ENCODE measurements at places on chromosomes 1 and 21.

- no peak for DNase-seq
Measured at GRCh38 chr1:184223216-184223615, 163.6 kb upstream of the C1orf21 start.

DNA sequence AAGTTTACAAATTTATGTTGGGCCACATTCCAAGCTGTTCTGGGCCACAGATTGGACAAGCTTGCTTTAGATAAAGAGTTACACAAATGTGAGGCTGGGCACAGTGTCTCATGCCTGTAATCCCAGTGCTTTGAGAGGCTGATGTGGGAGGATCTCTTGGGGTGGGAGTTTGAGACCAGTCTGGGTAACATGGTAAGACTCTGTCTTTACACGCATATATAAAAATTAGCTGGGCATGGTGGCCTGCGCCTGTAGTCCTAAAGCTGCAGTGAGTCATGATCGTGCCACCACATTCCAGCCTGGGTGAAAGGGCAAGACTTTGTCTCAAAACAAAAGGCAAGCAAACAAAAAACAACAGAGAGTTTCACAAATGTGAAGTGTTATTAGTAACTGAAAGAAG, 5.9 kb upstream of the VCAM1 start:
- no peak for DNase-seq

DNA sequence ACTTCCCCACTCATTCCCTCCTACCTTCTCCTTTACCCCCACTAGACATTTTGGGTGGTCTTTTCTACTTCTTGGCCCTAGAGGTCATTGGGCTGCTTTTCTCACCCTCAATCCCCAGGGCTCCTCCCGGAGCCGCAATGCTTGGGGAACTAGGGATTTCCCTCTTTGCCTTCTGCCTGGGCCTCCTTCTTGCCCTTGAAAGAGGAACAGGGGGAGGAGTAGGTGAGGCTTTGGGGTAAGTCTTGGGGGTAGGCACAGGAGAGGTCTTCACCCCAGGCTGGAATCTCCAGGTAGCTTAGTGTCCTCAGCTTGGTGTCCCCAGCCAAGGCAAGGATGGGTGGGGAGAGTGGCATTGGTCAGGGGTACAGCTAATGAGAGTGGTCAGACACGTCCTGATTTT, 56.2 kb upstream of the EPS8L3 start:
- no peak for DNase-seq

- no peak for DNase-seq
Measured at GRCh38 chr1:204367193-204367858, 7.6 kb upstream of the PLEKHA6 start.

- peak; percentile 29 for DNase-seq
Measured at GRCh38 chr1:79790950-79791349, 784.4 kb upstream of the ADGRL4 start.

DNA sequence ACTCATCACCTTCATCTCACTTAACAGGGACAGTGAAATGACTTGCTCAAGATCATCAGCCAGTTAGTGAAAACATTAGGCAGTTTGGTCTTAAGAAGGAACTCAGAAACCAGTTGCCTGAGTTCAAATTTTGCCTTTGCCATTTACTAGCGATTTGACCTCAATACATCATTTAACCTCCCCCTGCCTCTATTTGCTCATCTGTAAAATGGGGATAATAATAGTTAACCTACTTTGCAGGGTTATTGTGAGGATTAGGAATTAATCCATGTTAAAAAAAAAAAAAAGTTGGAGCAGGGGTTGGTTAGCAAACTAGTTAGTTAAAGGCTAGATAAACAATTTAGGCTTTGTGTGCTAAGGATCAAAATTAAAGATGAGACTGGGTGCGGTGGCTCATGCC, 10.6 kb upstream of the TACSTD2 start:
- DNase-seq, result no peak

- no peak for DNase-seq
Measured at GRCh38 chr1:106278716-106279115, 777.8 kb upstream of the PRMT6 start.
